Activated CD8-positive, alpha-beta T cell treated with anti-CD3 and anti-CD28 coated beads for 36 hours (primary cell): ENCODE measurements at places on chromosomes 6 and 20. TPM values are rescaled to one million over a fixed set of nuclear protein-coding genes. Genes with fewer than 3 reads are reported as not detected.

GRCh38 chr6:1271071-1271763 lies 40.7 kb upstream of the FOXQ1 start:
- no peak for DNase-seq

GRCh38 chr20:24825591-24825990 lies 123.5 kb upstream of the CST7 start:
- no peak for DNase-seq

The CDH4 gene
- 0.18 TPM for total RNA-seq

DNA sequence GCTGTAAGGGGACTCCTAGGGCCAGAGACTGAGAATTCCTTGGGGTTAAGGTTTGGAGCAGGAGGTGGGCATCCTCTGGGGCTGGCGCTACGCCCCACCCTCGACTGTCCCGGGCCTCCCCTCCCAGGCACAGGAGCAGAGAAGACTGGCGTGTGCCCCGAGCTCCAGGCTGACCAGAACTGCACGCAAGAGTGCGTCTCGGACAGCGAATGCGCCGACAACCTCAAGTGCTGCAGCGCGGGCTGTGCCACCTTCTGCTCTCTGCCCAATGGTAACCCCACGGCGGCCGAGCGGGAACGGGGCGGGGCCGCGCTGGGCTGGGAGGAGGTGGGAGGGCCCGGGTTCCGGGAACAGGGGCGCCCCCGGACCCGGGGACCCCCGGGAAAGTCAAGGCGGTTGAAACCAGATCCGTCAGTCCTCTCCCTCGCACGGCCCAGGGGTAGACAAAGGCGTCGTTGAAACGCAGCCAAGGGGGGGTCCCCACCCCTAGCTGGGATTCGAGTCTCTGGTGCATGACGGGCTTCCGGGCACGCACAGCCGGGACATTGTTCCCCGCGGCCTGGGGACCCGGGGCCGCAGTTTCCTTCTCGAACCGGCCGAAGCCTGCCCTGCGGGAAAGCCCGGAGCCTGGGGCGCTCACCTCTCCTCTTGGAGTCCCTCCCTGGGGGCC lies 844 bp downstream of the WFDC2 start:
- DNase-seq = peak; percentile 69

DNA sequence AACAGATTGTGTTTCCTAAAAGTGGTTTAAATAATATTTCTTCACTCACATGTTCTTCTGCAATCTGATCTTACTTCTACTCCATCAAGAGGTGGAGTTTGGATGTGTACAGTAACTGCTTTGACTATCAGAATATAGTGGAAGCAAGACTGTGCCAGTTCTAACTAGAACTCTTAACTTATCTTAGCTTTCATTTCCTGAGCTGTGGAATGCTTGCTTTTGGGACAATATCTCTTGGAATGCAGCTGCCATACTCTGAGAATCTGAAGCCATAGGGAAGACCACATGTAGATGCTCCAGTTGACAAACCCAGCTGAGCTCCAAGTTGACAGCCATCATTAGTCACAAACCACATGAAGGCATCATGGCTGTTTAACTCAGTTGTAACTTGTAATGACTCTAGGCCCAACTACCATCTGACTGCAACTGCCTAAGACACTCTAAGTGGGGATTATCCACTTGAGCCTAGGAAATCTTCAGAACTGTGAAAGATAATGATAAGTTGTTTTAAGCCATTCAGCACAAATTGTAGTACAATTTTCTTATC lies 40.8 kb upstream of the MAN1A1 start:
- no peak for DNase-seq

DNA sequence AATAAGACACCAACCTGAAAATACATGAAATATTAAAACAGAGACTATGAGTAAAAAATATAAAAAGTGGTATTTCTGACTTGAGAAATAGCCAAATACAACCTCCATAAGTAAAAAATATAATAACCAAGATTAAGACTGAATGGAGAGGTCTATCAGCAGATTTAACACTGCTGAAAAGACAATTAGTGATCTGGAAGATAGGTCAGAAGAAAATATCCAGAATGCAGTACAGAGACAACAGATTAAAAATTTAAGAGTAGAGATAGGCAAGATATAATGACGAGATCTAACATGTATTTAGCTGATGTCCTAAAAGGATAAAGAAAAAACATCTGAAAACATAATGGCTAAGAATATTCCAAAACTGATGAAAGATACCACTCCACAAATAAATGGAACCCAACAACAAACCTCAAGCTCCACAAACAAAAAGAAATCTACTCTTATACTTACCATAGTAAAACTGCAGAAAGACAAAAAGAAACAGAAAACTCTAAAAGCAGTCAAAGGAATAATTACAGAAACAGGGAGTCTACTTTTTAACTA lies 18.8 kb downstream of the ESF1 start:
- no peak for DNase-seq

- DNase-seq = no peak
Observed at GRCh38 chr6:83096791-83097190, 29.3 kb downstream of the DOP1A start.

GRCh38 chr20:9031991-9032390 lies 36.9 kb upstream of the PLCB4 start:
- no peak for DNase-seq

The SMIM13 gene
- total RNA-seq = 7.7 TPM

DNA sequence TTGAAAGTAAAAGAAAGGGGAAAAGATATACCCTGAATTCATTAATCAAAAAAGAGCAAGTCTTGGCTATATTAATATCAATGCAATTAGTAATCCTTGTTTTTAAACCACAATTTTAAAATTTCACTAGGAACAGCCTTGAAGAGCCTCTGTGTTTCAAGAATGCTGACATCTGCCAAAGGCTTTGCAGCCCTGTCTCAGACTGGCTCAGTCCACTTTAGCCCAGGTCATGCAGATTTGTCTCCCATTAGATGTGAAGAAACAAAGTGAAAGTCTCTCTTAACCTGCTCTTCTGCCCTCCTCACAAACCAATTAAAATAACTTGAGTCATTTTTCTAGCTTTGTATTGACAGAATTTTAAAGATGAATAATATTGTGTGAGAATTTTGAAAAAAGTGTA lies 102.7 kb upstream of the CARMIL1 start:
- DNase-seq = no peak

GRCh38 chr6:169622618-169623017 lies 79.2 kb downstream of the WDR27 start:
- no peak for DNase-seq

DNA sequence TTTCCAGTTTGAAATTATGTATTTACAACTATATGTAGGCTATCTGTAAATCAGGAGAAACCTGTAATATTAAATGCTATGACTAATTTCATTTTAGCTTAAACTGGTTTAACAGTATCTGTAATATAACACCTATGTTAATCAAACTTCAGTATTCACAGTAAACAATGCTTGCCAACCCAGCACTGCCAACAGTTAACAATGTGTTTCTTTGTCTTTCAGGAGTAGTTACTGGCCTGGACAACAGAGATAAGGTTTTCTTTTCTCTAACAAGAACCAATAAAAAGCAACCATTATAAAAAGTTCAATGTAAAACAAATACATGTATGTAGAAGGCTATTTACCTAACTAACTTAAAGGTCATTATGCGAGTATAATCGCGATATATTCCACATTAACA lies 158.8 kb downstream of the CDK19 start:
- no peak for DNase-seq

The RNF182 gene
- total RNA-seq = not detected

The VSTM2L gene
- total RNA-seq = not detected

DNA sequence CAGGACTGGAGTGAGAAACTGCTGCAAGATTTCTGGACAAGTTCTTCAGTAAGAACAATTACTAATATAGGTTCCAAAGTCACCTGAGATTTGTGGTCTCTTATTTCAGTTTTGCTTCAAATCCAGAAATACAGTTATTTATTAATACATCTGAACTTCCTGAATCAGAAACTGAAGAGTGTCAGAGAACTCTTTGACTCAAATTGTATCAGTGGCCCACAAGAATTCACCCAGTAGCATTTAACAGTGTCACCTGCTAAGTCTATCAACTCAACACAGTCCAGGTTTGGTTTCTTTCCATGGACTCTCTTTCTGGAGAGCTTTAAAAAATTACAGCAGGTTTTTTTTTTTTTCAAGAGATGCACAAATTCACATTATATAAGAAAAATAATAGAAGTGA lies 18.8 kb upstream of the NHSL1 start:
- DNase-seq = no peak

- DNase-seq = no peak
Observed at GRCh38 chr6:45464685-45465084, 87.0 kb upstream of the SUPT3H start.

DNA sequence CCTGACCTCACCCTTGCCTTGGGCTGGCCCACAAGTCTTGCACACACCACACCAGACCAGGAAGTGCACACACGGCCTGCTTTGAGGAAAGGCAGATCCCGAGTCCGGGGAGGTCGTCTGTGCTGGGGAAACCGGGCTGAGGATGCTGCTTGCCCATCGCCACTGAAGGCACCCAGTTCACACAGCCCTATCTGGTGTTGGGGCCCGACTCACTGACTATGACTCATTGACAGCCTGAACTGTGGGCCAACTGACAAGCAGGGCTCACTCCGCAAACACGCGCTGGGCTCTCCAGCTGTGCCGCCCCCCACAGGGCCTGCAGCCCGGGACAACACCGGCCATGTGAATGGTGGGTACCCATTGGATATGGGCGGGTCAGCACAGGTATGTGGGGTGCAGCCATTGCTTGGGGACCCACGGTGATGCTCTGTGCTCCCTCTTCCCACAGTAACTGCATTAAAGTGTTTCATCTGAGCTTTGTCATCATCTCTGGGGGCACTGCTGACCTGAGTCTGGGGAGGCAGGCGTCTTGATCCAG lies 1.6 kb downstream of the SAMD10 start:
- peak; percentile 87 for DNase-seq

GRCh38 chr6:23202207-23202606 lies 632.8 kb downstream of the HDGFL1 start:
- no peak for DNase-seq

DNA sequence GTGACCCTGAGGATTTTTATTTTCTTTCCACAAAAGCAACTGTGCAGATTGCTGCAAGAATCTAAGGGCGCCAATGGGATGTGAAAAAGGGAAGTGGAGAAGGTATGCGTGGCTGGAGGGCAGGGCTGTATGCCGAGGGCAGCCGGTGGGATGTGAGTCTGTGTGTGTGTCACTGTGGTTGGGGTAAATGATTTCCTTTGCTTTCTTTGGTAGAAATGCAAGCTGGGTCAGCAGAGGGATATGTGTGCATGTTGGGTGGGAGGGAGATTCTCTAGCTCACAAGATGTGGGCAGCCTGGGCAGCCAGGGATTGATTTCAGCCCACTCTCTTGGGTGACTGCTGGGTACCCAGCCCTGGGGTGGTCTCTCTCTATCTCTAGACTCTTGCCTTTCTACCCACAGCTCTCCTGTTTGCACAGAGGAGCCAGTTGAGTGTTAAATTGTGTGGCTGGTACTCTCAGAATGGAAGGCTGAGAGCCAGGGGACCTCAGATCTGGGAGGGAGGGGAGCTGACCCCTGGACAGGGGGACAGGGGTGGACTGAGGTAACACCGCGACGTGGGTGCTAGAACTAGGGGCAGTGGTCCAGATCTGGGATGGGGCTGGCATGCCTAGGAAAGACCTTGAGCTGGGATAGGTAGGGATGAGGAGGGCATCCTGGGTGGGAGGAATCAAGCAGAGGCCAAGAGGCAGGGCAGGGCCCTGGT lies 136.8 kb upstream of the RNF24 start:
- DNase-seq = no peak
